Activated T-helper 1 cell treated with anti-CD3 and anti-CD28 coated beads, Interleukin-12 subunit alpha, Interleukin-12 subunit beta, Interleukin-2, Interleukin-4 antibody, amounts not matched to agents 30 ng/mL and 10 ng/mL and 1 ng/mL, durations not matched to agents 14 hours and 24 hours and 36 hours (primary cell): ENCODE measurements at places on chromosomes 16 and 17.

GRCh38 chr17:74354123-74354522, 7.5 kb downstream of the BTBD17 start:
- peak; percentile 39 for DNase-seq

- DNase-seq, result no peak
Measured at GRCh38 chr17:17783825-17784656, 52.7 kb downstream of the SREBF1 start.

DNA sequence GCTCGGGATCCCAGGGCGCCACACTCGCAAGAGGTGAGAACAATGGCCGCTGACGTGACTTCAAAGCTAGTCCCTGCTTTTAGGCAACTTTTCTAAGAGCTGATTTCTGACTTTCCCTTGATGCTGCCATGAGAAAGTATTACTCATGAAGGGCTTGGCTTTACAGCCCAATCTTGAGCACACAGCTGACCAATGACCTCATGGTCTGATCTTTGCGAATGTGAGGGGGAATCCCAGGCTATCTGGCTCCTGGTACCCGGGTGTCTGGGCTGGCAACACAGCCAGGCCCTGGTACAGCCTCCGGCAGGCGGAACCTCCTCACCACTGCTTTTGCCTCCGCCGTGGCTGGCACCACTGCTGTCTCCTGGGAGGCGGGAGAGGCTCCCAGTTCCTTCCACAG, 17.5 kb downstream of the NDUFAF8 start:
- no peak for DNase-seq

GRCh38 chr16:12499032-12499745, 304.5 kb downstream of the CPPED1 start:
- DNase-seq, result no peak

DNA sequence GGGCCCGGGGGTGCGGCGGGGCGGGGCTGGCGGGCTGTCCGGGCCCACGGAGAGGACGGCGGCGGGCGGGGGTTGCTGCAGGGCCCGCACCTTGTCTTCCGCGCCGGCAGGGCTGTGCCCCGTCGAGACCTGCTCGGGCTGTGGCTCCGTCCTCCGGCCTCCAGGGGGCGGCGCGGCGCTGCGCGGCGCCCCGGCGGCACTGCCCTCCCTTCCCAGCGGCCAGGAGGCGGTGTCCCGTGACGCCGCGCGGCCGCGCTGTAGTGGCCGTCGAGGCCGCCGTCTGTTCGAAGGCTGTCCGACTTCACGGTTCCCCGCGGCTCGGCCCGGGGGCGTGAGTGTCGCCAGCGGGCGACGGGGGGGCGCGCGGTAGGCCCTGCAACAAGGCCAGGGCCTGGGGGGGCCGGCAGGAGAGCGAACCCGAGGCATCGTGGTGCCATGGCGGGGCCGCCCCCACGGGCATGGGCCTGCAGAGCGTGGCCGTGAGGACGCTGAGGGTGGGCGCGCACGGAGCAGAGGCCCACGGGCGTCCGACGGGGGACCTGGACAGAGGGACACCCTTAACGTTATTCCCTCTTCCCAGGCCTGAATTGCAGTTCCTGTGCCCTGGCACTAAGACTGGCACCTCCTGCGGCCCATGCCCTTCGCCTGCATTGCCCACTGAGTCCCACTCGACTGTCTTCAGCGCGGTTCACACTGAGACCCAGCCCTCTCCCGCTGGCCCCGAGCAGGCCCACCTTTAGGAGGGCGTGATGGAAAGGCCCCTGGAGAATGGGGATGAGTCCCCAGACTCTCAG, at the start of gene PLEKHG4:
Gene PLEKHG4 (plus strand): TSS at position 237 of the 794 bp plus-strand sequence. CDS start 513 bp downstream, at position 750.
- peak; percentile 80 for DNase-seq

GRCh38 chr17:50364061-50364458, 8.9 kb downstream of the MRPL27 start:
- no peak for DNase-seq

GRCh38 chr16:81821436-81822128, 42.5 kb downstream of the PLCG2 start:
- DNase-seq, result no peak
